ENCODE measurements at places on chromosomes 2 and 18.

DNA sequence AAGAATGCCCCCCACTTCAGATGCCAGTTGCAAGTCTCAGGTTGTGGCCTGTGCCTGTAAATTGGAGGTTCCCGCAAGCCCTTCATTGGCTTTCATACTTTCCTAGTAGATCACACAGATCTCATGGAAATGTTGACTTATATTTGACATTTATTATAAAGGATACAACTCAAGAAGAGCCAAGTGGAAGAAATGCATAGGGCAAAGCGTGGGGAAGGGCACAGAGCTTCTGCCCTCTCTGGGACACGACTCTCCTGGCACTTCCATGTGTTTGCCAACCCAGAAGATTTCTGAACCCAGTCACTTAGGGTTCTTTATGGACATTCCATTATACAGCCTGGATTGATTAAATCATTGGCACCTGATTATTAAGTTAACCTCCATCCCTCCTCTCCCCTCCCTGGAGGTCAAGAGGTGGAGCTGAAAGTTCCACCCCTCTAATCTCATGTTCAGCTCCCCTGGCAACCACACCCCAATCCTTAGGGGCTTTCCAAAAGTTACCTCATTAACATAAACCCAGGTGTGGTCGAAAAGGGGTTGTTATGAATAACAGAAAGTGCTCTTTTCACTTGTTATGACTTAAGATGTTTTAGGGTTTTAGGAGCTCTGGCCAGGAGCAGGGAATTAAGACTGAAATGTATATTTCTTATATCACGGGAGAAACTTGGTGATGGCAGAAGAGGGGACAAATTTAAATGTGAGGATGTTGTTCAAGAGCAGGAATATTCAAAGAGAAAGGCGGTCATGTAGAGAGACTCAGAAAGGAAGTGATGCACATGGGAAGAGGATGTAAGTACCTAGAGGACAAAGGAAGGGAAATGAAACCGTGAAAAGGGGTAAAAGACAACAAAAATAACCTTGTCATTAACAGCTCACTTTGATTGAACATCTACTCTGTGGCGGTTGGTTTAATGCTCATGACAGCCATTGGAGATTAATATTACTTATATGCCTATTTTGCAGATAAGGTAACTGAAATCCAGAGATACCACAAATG is 31.8 kb downstream of the SP100 start:
- no peak for DNase-seq

DNA sequence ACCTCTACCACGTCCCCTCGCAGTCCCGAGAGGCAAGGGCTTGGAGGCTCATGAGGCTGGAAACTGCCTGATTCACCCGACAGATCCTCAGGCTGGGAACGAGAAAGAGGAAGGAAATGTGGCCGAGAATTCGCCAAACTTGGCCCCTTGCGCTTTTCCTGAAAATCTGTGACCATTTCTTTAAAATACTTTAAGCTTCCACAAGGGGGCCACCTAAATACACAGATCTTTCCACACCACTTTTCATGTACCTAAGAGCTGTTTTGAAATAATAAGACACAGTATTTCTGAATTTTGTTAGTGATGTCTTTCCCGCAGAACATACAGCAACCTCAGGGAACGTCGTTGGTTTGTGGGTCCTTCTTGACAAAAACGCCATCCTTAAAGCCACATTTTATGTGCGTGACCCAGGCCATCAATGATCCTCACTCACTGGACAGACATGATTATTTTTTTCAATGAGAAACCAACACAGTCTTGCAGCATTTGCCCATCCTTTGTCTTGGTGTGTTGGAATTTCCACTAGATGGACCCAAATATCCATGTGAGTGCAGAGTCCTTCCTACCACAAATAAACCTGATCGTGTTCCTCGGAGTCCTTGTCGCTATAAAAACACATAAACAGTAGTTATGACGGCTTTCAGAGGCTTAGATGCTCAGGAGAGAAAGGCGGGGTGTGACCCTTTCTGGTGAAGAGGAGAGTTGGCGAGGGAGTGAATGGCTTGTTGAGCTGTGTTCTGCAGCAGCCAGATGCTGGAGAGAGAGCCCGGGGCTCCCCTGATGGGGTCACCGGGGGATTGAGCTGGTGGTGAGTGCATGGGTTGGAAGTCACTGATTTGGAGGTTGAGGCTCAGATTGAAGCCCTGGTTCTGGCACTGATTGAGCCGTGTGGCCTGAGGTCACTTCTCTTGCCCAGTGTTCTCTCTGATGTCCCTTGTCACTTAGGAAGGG is 25.0 kb downstream of the DCDC2C start:
- no peak for DNase-seq

DNA sequence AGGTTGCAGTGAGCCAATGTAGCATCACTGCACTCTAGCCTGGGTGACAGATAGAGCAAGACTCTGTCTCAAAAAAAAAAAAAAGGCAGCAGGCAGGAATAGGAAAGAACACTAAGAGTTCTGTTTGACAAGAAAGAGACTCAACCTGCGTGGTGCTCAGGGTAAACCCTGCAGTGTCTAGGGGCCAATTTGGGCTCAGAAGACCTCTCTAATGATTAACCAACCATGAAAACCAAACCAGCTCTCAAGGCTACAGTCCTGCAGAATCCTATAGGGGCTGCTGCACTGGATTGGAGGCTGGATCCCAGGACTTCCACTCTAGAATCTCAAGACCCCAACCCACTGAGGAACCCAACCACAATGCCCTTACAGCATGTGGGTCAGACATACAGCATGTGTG is 2.4 kb downstream of the TRABD2A start:
- no peak for DNase-seq

- no peak for DNase-seq
Measured at GRCh38 chr2:239293775-239294430, 106.9 kb downstream of the HDAC4 start.

- no peak for DNase-seq
Measured at GRCh38 chr2:68727683-68728375, 6.8 kb upstream of the ARHGAP25 start.

GRCh38 chr2:54723996-54724559 is 616 bp downstream of the EML6 start:
- DNase-seq: no peak

DNA sequence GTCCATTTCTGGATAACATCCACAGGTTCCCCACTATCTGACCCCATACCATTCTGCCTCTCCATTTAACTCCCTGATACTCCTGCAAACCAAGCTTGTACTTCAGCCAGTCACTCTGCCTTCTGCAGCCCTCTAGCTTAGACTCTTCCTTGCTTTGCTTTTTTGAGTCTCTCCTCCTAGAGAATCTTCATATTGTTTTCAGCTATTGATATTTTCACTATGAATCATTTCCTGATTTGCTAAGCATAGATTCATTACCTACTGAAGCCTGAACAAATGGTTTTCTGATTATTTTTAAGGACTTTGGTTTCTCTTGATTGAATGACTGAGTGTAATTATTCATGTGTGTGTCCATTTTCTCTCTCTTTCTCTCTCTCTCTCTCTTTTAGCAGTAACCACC is 2102.3 kb upstream of the CELF4 start:
- no peak for DNase-seq

DNA sequence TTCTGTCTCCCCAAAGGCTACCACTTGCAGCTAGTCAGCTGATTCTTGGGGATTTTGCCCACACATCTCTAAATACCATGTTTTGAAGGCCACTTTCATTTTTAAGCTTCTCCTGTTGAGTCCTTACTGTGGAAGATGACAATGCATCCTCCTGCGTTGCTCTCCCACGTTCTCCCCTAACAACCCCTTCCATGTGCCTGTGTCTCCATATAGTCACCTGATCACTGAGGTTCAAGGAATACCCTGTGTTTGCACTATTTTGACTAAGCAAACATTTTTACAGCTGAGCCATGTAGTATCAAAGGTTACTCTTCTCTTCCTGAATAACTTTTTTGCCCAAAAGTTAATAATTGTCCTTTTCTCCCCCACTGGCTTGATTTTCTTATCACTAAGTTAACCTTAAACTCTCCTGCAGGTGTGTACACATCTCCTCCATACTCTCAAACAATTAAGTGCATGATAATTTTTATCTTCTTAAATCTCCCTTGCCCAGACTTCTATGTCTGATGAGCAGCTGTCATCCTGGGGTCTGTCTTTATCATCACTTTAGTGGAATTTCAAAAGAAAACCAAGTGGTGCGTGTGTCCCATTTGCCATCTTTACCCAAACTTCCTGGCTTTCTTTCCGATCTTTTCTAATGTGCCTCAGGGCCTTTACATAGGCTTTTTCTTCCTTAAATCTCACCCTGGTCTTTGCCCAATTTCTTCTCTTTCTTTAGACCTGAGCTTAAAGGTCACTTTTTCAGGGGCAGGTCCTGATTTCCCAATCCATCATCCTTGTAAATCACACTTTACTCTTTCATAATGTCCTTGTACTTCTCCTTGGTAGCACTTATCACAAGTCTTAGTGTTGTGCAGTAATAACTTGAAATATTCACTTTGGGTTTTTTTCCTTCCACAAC is 85.2 kb upstream of the SPATS2L start:
- no peak for DNase-seq

DNA sequence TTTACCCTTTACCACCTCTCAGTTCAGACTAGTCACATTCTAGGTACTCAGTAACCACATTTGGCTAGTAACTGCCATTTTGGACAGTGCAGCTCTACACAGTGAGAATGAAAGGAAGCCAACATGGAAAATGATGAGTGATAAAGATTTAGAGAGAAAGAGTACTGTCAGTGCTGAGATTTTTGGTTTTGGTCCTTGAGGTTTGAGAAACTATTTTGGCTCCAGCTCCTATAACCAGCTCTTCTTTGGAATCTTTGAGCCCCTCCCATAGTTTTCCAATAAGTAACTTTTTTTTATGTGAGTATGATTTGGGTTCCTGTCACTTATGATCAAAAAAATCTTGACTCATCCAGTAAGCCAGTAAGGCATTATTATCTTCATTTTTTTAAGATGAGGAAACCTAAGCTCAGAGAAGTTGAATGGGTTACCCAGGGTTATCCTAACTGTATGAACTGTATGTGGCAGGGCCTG is 173.0 kb downstream of the BABAM2 start:
- no peak for DNase-seq

DNA sequence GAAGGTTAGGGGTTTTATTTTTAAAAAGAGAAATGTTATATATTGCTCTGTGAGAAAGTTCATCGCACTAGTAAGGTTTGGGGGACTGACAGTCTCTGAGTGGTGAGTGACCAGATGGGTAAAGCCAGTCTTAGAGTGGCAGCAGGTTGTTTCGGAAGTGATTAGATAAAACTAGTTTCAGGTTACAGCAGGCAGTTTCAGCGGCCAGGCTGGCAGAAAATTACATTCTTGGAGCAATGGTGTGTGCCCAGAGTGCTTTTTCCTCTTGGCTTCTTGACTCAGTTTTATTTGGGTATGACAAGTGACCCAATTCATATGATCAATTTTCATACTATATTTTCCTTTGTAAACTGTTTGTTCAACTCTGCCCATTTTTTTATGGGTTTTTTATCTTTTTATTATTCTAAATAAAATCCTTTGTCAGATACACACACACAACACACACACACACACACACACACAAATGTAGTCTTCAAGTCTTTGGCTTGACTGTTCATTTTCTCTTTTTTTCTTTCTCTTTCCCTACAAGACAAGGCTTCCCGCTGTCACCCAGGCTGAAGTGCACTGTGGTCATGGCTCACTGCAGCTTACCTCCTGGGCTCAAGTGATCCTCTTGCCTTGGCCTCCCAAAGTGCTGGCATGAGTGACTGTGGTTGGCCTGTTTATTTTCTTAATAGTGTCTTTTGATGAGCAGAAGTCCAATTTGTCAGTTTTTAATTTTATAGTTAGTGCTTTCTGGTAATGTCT is 30.9 kb downstream of the RALBP1 start:
- DNase-seq: no peak

DNA sequence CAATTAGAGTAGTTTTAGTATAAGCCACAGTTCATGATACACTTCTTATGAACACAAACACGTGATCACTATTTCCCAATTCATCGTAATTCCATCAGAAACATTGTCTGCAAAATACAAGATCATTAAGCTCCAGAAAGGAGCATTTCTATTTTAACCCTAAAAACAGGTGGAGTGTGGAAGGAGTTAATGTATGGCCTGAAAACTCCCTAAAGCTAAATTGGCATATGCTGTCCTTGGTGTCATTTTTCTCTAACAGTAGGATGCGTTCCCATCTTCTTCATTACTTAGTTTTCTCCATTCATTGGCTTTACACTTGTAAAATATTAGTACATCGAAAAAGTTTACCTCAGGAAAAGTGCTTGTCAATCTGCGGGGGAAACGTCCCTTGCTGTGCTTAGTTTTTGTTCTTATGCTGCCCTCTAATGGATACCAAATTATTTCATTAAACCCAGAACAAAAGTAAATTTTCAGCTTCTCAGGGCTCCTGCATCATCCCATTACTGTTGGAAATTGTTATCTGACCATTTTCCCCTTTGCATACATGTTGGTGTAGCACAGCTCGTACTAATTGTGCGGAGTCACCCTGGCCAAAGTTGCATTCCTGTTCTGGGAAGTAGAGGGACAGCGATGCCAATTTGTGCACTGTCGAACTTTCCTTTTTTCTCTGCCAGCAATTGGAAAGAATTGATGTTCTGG is 153.4 kb downstream of the GPD2 start:
- DNase-seq: no peak

DNA sequence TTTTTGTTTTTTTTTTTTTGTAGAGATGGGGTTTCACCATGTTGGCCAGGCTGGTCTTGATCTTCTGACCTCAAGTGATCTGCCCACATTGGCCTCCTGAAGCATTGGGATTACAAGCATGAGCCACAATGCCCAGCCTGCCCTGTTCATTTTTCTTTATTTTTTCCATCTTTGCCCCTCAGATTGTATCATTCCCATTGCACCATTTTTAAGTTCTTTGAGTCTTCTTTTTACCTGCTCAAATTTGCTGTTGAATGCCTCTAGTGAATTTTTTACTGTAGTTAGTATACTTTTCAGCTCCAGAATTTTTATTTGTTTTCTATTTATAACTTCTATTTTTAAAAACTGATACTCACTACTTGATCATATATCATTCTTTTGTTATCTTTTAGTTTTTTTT is 101.4 kb upstream of the SLC4A10 start:
- DNase-seq: no peak

- no peak for DNase-seq
Measured at GRCh38 chr2:101516823-101517690, 42.1 kb upstream of the RFX8 start.

DNA sequence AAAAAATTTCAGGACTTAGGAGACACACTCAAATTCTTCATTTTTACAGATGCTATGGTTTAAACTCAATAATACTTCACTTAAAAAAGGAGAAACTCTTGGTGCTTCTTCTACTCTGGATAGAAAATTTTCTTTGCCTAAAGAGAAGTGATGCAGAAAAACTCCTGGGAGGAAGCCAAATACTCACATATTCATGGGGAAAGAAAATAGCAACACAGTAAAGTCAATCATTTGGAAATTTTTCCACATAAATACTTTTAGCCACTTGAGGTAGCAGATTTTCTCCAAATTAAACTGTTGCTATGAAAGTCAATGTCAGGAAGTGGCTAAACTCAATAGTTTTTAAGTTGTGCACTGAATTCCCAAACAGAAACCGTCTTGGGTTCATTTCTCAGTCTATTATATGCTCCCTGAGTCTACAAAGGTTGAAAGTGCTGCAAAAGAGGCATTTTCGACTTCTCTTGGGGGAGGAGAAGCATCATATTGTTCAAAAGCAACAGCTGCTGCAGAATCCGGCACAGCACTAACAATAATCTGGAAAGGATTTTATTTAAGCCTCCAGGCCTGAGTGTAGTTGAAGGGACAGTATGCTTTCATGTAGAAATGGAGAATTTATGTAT is 81.1 kb downstream of the UPP2 start:
- DNase-seq: no peak
